ENCODE measurements at places on chromosomes 6 and 20. TPM values are rescaled to one million over a fixed set of nuclear protein-coding genes. Genes with fewer than 3 reads are reported as not detected.
A peak's percentile ranks its signal among the peaks of the same experiment; 100 is the strongest.

The GNMT gene
- 0.09 TPM for polyA plus RNA-seq

DNA sequence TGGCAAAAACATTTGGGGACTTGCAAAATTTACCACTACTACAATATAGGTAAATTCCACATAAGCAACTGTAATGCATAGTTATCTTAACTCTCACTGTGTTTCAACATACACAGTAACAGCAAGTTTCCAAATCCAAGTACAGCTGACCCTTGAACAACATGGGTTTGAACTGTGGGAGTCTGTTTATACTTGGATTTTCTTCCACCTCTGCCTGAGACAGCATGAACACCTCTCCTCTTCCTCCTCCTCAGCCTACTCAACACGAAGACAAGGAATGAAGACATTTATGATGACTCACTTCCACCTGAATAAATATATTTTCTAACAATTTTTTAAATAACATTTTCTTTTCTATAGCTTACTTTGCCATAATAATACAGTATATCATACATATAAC is 25.6 kb downstream of the MAN1A1 start:
- DNase-seq, result peak; percentile 27

- DNase-seq, result no peak
Observed at GRCh38 chr6:72374172-72374571, 247.7 kb upstream of the KCNQ5 start.

DNA sequence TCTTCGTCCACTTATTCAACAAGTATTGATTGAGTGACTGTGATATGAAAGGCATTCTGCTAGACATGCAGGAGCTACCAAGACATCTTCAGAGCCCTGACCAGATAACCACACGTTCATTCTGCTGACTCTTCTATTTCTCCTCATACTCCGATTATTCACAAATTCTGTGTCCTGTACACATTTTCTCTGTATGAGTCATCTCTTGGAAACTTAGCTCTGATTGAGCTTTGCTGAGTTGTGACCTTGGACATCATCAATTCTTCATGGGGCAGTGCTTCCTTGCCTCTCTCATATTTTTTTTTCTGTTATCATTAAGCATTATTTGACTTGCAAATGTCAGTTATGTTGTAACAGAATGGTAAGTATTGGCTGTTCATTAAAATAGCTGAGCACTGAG is 351.6 kb upstream of the CNR1 start:
- DNase-seq, result no peak

DNA sequence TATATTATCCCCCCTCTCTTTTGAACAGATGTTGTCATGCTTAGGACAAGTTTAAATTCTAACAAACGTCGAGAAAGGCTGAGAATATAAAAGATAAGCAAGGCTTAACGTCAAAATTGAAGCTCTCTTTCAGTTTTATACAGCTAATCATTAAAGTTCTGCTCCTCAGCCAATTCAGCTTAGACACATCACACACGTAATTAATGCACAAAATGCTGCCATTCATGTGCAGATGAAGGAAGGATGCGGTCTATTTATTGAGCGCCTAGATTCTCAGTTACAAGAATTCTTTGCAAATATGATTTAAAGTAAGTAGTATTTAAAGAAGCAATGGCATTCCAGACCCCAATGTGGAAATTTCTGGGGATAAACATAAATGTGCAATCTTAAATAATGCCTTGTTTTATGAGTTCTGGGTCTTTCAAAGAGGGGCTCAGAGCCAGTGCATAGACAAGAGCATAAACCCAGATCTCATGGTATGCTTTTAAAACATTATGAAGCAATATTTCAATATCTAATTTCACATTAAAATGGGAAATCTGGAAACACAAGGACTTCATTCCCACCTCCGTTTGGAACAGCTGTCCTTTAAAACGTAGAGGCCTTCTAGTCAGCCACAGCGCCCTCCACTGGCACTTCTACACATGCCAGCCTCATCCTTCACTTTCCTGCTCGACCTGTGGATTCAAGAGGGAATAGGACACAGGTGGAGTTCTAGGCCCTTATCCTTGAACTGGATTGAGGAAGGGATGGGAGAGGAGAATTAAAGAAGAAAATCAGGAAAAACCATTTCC is 85.8 kb downstream of the LYRM4 start:
- no peak for DNase-seq

DNA sequence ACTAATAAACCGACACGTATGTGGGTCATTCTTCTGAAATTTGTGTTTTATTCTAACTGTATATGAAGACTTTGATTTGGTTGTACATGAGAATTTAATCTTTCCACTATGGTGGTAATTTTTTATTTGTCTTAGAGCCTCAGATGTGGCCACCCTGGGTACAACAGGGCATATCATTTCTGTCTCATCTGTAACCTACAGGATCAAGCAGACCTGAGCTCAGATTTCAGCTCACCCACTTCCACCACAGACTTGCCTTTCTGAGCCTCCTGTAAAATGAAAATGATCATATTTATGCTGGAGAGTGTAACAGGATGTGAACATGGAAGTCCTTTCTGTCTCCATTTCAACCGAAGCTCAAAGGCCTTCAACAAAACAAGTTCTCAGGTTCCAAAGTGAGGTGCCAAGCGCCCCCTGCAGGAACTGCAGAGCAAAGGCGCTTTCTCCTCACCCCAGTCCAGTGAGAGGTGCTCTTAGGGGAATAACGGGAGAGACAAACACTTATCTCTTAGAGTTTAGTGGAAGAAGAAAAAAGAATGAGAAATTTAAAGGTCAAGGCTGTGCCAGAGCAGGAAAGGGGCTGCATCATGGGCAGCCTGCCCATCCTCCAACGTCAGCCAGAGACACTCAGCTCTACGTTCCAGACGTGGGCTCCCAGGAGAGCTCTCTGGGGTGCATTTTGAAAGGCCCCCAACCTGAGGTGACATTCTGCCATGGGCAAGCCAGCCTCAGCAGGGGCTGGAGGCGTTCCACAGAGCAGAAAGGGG is 23.0 kb upstream of the CD24 start:
- no peak for DNase-seq

- peak; percentile 4 for DNase-seq
Observed at GRCh38 chr6:75065523-75065922, 140.3 kb downstream of the COL12A1 start.

DNA sequence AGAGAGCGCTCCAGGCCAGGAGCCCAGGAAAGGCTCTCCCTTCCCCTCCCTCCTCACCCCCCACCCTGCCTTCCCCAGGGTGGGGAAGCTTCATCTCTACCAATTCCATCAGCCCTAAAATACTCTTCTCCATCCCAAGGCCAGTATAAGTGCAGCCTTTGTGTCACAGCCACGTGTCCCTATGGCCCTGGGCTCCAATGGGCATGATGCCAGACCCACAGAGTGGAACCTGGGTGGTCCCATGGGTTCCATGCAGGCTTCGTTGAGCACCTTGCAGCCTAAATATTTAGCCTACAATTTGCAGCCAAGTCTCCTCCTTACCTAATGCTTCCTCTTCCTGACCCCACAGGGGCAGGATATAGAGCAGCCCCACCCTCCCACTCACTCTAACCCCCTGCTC is 976 bp upstream of the MATN4 start:
- DNase-seq, result no peak

GRCh38 chr6:80142586-80142985 is 36.1 kb downstream of the BCKDHB start:
- no peak for DNase-seq

DNA sequence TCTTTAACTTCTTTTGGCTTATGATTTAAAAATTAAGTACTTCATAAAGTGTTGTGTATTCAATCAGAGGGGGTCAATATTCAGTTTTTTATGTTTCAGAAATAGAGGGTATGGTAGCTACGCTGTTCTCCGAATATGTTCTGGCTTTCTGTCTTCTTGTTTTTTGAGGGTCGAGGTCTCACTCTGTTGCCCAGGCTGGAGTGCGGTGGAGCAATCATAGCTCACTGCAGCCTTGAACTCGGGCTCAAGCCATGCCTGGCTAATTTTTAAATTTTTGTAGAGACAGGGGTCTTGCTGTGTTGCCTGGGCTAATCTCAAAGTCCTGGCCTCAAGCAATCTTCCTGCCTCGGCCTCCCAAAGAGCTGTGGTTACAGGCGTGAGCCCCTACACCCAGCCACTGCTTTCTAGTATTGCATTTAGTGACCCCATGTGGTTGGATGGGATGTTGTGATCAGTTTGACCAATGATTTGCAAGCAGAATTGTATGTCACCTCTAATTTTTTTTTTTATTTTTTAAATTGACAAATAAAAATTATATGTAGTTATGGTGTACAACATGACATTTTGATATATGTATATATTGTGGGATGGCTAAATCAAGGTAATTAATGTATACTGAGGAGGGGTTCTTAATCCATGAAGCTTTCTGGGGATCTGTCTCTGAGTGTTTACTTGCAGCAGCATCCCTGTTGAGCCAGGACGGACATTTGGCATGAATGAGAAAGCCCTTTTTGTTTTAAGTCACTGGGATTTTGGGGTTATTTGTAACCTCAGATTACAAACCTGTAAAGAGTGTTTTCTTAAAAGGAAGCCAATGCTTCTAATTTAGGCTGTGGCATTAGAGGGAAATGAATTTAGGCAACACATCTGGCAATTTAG is 38.5 kb upstream of the DEK start:
- DNase-seq, result no peak

GRCh38 chr20:15204234-15204633 is 866.8 kb upstream of the FLRT3 start:
- DNase-seq, result no peak

GRCh38 chr20:16061351-16061750 is 511.9 kb downstream of the KIF16B start:
- DNase-seq, result no peak

The DPPA5 gene
- polyA plus RNA-seq, result not detected

GRCh38 chr6:168088161-168089053 is 9.4 kb upstream of the FRMD1 start:
- DNase-seq, result no peak

DNA sequence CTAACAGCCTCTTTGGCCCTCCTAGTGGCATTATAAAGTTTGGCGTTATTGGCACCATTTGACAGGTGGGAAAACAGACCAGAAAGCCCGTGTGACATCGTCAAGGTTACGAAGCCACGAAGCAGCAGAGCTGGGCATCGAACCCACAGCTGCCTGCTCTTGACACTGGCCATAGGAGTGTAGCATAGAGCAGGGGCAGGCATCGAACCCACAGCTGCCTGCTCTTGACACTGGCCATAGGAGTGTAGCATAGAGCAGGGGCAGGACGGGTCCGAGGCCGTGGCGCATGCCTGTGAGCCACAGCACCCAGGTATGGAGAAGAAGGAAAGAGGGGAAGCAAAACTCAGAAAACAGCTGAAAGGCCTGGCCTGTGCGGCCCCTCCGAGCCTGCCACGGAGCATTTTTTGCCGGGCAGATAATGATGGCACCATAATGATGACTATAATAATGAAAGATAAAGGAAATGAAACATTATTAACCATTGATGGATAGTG is 33.1 kb downstream of the CDH4 start:
- no peak for DNase-seq

The KIF25 gene
- polyA plus RNA-seq, result not detected

The PDYN gene
- polyA plus RNA-seq, result not detected

DNA sequence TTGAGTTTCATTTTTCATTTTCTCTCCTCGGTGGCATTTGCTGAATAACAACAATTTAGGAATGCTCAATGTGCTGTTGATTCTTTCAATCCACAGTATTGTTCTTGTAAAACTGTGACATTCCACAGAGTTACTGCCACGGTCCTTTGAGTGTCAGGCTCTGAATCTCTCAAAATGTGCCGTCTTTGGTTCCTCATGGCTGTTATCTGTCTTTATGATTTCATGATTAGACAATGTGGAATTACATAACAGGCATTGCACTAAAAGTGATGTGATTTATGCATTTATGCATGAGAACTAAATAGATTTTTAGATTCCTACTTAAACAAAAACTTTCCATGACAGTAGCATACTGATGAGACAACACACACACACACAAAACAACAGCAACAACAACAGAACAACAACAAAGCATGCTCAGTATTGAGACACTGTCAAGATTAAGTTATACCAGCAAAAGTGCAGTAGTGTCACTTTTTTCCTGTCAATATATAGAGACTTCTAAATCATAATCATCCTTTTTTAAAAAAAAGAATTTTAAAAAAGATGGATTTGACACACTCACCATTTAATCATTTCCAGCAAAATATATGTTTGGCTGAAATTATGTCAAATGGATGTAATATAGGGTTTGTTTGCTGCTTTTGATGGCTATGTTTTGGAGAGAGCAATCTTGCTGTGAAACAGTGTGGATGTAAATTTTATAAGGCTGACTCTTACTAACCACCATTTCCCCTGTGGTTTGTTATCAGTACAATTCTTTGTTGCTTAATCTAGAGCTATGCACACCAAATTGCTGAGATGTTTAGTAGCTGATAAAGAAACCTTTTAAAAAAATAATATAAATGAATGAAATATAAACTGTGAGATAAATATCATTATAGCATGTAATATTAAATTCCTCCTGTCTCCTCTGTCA is 88.1 kb downstream of the SNAP25 start:
- DNase-seq, result peak; percentile 64
